ENCODE measurements at places on chromosomes 1 and 21. TPM values are rescaled to one million over a fixed set of nuclear protein-coding genes. Genes with fewer than 3 reads are reported as not detected.

The SPOCD1 gene
- total RNA-seq = 6.9 TPM

DNA sequence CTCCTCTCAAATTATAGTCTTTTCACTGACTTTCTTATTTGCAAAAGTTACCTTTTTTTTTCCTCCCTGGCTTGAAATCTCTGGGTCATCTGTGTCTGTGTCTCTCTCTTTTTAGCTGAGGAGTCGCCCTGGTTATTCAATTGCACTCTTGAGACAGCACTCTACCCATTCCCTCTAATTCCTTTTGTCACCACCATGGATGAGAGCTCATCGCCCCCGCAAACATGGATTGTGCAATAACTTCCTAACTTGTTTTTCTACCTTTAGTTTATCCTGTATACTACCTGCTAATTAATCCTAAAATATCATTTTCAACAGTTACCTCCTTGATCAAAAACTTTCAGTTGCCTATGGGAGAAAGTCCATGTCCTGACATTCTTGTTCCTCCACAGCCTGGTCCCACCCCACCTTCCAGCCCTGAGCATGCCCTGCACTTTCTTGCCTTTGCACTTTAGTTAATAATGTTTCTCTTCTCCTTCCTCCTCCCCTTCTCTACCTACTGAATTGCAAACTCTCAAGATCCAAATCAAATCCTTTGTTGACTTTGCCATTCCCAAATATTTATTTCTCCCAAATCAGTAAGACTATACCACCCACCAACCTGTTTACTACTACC is 110.4 kb upstream of the MAGI3 start:
- no peak for DNase-seq

DNA sequence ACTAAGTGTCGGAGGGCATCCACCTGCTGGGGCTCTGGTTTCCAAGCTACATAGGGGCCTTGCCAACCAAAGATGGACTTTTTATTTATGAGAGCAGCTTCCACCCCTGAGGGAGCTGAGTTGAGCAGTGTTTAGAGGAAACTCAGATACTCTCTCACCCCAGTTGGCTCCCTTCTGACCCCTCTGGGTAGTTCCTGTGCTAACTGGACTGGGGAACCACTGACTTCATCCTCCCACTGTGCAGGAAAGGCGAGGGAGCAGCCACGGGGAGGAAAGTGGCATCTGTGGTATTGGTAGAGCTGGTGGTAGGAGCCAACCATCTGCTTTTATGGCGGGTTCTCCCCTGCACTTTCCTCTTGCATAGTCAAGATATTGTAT is 70.4 kb downstream of the MPZL1 start:
- DNase-seq = no peak

DNA sequence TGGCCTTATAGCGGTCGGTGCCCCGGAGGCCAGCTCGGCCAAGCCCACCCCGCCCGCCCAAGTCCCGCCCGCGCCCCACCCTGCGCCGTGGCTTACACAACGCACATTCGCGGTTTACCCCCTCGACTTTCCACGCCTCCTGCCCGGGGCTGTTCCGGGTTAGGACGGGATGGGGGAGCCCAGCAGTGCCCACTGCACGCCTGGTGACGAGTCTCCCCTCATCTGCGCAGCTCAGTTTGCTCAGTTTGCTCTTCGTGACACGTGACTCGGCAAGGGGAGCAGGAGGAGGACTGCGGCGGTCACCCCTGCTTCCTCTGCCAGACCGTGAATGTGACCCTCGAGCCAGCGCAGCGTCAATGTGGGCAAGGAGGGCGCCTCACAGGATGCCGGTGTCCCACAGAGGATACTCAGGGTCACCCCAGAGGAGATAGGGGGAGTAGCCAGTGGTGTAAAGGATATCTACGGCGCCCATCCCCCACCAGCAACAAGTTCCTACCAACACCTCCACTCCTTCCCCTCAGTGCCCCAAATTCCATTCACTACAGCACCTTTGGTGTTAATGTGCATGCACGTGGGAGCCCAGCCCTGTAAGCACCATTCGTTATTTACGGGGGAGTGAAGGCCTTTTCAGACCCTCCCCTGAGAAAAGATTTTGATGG is 350 bp upstream of the S100A6 start:
- peak; percentile 97 for DNase-seq

The AKR7A2 gene
- 96.0 TPM for total RNA-seq

- DNase-seq = no peak
Observed at GRCh38 chr21:32302560-32302959, 3.9 kb downstream of the MRAP start.

- DNase-seq = peak; percentile 70
Observed at GRCh38 chr1:232853994-232854797, 49.0 kb downstream of the MAP10 start.

DNA sequence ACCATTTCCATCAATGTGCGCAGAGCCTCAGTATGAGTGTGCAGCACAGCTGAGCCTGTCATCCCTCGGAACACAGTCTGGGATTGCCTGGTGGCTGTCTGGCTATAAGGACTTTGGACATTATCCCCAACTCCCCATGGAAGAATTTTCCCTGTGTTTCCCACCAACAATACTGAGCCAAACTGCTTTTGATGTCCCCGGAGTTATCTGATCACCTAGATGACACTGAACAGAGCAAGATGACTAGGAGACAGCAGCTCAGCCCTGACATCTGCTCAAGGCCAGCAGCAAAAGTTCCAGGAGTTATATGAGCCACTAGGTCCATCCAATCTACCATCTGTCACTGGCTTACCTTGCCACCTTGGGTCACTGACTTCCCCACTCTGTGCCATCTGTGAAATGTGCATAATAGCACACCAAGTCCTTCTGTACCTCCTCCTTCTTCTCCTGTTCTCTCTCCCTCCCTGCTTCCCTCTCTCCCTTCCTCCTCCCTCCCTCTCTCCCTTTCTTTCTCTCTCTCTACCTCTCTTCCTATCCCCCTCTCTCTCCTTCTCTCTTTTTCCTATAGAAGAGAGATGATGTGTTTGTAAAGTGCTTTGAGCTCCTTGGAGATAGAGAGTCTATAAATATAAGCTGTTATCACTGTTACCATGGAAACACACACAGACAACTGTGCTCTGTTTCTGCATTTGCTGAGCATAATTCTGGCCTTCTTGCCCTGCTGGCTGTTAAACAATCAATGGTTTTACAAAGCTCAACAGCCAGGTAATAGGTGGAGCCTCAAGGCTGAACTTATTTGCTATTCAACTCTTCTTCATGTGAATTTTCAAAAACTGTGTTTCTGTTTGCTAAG is 19.7 kb upstream of the ATP1B1 start:
- DNase-seq = no peak

GRCh38 chr1:14435368-14436023 is 163.0 kb upstream of the KAZN start:
- DNase-seq = no peak

The EXTL1 gene
- 0.17 TPM for total RNA-seq

DNA sequence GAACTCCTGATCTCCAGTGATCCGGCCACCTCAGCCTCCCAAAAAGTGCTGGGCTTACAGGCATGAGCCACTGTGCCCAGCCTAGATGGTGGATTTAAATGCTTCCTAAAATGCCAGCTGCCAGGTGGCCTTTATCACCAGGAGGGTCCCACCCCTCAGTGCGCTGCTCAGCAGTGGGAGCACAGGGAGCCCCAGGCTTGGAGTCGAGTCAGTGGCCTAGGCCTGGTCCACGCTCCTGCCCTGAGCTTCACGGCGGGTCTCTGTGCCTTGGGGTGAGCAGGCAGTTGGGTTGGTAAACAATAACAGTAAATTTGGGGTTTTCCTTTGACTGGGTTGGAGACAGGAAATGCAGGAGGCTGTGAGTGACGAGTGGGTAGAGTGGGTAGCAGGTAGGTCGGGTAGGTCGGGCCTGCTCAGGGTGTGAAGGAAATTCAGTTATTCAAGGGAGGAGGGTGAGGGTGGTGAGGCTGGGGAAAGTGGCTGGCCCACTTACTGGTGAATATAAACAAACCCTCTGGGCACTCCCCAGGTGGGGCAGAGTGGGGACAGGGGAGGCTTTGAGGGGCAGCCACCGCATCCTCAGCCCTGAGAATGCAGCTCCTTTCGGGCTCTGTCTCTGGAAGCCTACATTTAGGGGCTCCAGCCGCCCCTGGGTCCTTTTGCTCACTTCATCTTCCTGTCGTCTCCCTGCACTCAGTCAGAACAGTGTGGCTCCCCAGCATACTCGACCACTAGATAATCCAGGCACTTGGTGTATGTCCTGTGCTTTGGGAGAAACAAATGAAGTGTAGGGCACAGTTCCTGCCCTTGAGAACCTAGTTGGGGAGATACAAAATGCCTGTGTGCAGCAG is 33.5 kb upstream of the IL19 start:
- DNase-seq = no peak

- DNase-seq = no peak
Observed at GRCh38 chr1:35851132-35851869, 31.7 kb upstream of the AGO1 start.

DNA sequence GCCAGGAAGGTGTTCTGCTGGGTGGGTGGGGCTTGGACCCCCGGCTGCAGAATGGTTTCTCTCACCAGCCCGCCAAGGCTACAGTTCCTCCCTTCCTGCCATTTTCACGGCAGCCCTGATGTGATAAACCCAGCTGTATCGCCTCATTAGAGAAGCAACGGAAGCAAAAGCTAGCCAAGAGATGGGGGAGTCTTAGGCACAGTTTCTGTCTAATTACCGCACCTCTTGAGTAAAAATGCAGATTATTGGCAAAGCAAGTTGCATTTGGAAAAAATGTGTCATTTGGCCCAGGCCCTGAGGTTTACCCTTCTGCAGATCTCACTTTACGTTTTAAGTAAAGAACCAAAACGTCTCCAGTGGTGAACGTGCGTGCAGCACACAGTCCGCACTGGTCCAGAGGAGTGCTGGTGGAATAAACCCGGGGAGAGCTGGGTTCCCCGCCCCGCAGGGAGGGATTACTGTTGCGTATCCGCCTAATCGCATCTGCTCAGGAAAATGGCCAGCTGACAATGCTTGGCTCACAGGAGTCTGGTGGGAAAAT is 109.9 kb downstream of the GALNT2 start:
- DNase-seq = no peak

DNA sequence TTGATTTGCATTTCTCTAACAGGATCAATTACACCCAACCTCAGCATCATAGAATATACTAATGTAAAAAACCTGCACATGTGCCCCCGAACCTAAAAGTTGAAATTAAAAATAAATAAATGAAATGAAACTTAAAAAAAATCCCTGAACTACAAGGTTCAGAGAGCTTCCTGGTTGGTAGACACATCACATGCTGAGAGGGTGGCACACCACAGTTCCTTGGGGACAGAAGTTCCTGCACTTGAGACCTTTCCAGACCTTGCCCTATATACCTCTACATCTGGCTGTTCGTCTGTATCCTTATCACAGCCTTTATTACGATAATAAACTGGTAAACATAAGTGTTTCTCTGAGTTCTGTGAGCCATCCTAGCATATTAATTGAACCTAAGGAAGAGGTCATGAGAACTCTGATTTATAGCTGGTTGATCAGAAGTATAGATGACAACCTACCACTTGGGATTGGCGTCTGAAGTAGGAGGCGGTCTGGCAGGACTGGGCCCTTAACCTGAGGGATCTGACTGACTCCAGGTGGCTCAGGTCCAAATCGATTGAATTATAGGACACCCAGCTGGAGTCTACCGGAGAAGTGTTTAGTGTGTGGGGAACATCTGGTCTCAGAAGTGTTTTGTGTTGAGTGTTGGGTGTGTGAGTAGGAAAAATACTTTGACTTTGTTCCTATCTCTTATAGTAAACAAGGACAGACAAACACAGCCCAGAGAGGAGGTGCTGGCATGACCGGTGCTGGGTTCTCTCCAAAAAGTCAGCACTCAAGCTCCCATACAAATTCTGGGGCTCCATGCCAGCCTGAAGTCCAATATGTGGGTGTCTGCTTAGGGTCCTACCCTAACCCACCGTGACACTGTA is 19.0 kb downstream of the C1orf115 start:
- no peak for DNase-seq

DNA sequence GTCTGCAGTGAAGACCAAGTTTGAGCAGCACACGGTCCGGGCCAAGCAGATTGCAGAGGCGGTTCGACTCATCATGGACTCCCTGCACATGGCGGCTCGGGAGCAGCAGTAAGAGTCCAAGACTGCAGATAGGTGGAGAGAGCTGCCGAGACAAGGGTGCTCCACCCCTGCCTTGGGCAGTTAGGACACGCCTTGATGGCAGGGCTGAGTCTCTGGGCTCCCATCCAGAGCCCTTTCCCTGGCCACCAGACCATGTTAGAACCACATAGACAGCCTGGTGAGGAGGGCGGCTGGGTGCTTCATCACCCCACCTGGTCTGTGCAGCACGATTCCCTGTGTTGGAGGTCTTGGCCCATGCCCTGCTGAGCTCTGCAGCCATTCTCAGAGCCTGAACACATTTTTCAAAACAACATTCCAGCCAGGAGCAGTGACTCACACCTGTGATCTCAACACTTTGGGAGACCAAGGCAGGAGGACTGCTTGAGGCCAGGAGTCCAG is 17.3 kb upstream of the MIIP start:
- DNase-seq = peak; percentile 31

The MED8 gene
- 80.9 TPM for total RNA-seq

DNA sequence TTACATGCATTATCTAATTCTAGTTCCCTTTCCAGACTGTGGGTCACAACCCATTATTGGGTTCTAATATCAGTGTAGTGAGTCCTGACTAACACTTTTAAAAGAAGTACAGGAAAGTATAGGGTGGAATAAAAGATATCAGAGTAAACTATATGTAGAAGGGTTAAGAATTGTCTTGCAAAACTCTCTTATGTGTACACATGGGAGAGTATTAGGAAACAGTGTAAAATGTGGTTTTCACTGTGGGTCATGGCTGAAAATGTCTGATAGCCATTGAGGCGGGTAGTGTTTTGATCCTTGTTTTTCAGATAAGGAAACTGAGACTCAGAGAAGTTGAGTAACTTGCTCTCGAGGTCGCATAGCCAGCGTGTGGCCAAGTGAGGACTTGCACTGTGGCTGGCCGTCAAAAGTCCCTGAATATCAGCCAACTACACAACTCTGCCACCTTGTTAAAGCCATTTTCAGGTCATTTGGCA is 18.5 kb upstream of the MTARC1 start:
- no peak for DNase-seq

- no peak for DNase-seq
Observed at GRCh38 chr1:200436436-200436835, 26.6 kb upstream of the ZNF281 start.

The MYOM3 gene
- total RNA-seq = 14.2 TPM

DNA sequence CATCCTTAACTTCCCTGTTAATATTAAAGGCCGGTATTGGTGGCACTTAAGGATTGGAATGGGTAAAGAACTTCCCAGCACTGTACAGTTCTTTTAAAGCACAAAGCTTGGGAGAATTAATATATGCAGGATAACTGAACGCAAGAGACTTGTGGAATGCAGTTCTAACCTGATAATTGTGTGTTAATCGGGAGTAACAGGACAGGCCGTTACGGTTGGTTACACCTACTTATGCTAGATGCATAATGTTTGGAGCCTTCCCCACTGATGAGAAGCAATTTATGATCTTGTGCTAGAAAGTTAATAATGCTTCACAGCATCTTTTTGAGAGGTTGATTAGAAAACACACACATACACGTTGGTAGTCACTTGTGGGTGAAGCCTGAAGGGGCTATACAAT is 7.0 kb downstream of the CHTOP start:
- DNase-seq = no peak

GRCh38 chr1:39835110-39835509 is 46.4 kb upstream of the BMP8B start:
- no peak for DNase-seq
